Activated CD8-positive, alpha-beta memory T cell treated with anti-CD3 and anti-CD28 coated beads for 1 hour (primary cell): ENCODE measurements at places on chromosomes 1 and 21.

GRCh38 chr1:21913763-21914162 is 23.3 kb downstream of the HSPG2 start:
- no peak for DNase-seq

- no peak for DNase-seq
Observed at GRCh38 chr1:111827946-111828345, 72.2 kb downstream of the DDX20 start.

DNA sequence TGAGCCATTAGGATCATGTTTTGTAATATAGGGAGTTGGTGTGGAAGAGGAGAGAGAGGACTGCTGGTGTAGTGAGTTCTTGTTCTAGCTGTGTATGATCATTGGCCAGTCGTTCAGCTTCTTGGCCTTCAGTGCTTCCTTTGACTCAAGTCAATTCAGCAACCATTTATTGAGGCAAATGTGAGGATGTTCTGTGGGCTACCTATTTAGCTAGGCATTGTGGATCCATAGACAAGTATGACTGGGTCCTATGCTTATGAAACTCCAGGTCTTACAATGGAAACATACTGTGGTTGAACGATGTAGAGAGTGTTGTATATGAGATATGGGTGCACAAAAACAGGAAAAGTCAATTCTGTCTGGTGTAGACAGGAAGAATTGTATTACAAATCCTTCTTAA is 41.7 kb downstream of the NFIA start:
- DNase-seq = no peak

GRCh38 chr1:8439015-8439702 is 121.2 kb downstream of the SLC45A1 start:
- DNase-seq = no peak
